Activated naive CD8-positive, alpha-beta T cell treated with anti-CD3 and anti-CD28 coated beads, Interleukin-2, amount 50 U/mL, for 16 hours (primary cell): ENCODE measurements at places on chromosomes 3 and 15.
A peak's percentile ranks its signal among the peaks of the same experiment; 100 is the strongest.

DNA sequence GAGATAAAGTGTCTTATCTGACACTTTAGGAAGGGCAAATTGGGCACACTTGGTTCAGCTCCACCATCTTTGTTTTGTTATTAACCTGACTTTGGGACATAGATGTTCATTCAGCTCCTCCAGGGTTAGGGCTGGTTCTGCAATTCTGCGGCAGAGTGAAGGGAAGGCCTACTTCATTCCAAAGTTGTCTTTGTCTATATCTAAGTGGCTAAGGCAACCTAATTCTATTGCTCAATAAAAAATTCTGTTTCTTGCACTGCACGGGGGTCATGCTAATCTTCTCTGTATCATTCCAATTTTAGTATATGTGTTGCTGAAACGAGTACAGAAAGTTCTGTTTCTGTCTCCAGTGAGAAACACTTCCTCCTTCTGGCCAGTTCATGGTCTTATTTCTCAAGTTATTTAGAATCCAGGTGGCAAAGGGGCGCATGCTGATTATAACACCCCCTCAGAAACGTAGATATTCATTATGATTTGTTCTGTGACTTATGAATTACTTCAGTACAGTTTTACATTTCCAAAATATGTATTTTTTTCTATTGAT is 53.5 kb downstream of the PFN2 start:
- no peak for DNase-seq

- DNase-seq, result no peak
Measured at GRCh38 chr15:45253330-45253729, 1.3 kb downstream of the SLC28A2 start.

DNA sequence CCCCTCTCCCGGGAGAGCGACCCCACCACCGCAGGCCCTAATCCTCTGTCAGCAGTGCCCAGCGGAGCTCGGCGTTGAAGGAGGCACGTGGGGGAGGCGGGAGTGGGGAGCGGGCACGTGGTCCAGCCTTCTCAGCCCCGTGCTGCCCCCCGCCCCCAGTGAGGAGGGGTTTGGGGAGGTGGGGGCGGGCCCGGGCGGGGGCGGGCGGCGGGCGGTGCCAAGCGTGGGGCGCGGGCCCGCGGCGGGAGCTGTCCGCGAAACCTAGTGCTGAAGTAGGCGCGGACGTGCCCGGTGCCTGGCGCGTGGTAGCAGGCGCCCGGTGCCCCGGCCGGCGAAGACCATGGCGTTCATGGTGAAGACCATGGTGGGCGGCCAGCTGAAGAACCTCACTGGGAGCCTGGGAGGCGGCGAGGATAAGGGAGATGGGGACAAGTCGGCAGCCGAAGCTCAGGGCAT is at the start of gene CPLX3:
Gene CPLX3 (plus strand): TSS at position 264 of the 456 bp plus-strand sequence. CDS start 77 bp downstream, at position 341.
- DNase-seq, result no peak

GRCh38 chr3:32148351-32148750 is 41.9 kb downstream of the GPD1L start:
- DNase-seq, result no peak

DNA sequence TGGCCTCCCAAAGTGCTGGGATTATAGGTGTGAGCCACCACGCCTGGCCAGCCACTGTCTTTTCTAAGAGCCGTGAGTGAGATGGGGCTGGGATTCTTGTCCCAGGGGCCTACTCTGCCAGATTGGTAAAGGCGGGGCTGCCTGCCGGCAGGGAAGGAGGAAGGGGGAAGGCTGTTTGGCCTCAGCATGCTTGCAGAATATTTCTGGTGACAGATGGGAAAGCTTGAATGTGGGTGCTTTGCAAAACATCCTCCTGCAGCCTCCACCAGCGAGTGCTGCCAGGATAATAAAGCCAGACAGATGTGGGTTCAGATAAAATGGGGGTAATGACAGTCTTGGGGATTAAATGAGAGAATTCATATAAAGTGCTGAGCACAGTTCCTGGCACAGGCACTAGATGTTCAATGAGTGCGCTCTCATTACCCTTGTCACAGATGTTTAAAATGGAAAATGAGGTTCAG is 19.8 kb upstream of the ACOX2 start:
- DNase-seq, result no peak

- no peak for DNase-seq
Measured at GRCh38 chr15:74343127-74343796, 24.2 kb downstream of the CYP11A1 start.

GRCh38 chr3:131883086-131883485 is 151.7 kb downstream of the CPNE4 start:
- DNase-seq, result no peak

DNA sequence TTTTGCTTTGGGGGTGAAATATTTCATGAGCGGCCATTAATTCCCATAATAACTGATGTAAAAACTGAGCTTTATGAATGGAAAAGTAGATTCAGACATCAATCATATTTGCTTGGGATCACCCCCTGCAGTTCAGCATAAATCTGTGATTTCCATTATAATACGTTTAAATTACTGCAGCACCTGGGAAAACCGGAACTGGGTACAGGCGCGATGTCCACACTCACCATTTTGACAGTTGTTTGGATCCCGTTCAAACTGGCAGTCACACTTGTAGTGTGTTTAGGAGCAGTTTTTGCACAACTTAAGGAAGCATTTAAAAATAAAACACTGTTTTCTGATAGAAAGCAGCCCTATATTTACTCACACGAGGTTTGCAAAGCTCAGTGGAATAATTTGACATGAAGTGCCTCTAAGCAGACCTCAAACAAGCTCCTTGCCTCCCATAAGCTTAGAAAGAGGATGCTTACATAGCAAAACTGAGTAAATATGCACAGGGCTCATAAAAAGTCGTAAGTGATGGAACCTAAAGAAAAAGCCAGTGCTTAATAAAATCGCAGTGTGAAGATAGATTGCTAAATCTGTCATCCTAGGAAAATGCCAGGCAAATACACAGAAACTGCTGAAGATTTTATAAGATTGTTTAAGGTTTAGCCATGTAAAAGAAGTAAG is 377.6 kb downstream of the PTPRG start:
- DNase-seq, result no peak

GRCh38 chr3:193847402-193847801 is 254.4 kb downstream of the OPA1 start:
- no peak for DNase-seq

DNA sequence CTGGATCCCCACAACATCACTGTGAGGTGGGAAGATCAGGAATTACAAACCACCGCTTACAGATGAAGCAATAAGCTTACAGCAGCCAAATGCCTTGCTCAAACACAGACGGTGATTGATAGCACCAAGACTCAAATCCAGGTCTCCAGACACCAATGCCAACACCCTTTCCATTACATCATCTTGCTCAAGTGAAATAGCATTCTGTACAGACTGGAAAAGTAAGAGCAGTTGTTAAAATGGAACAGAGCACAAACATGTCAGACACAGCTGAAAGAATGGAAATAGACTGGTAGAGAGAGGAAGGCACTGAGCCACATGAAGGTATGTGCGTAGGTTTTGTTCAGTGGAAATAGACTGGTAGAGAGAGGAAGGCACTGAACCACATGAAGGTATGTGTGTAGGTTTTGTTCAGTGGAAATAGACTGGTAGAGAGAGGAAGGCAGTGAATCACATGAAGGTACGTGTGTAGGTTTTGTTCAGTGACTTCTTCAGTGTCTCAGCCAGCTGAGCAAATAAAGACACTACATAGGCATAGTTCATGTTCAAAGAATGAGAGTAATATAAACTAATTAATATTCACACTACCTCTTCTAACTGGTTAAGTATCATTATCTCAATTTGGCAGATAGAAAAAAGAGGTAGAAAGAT is 15.6 kb downstream of the CLDN1 start:
- DNase-seq, result peak; percentile 6

GRCh38 chr3:180855364-180855763 is 57.1 kb upstream of the FXR1 start:
- DNase-seq, result no peak

- no peak for DNase-seq
Measured at GRCh38 chr3:186772281-186772694, 11.1 kb upstream of the EIF4A2 start.

DNA sequence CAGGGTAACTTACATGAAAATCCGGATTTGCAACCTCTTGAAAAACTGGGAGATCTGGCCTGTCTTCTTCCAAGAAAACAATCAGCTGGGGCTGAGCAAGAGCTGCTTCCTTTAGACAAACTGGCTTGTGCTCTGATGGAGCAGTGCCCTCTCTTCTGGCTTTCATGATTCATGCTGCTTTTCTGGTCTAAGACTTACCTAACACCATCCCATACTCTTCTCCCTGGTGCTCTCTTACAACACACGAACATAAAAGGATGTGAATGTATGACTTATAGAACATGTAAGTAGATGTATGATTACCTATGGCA is 9.9 kb downstream of the TJP1 start:
- DNase-seq, result no peak

DNA sequence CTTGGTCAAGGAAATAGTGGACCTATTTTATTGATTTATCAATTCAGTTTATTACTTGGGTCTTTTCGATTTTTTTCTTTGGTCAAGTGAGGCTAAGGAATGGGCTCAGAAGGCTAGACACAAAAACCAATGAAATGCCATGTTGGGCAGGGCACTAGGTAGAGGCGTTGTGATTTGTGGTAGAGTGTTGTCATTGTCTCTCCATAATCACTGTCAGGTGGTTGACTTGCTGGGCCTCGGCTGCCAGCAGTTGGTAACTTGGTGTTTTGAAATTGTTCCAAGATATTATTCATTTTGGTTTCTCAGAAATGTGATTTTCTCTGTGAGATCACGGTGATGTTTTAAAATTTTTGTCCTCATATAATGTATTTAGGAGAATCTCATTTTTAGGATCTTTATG is 173.6 kb downstream of the KLHL25 start:
- DNase-seq, result no peak

- DNase-seq, result no peak
Measured at GRCh38 chr3:54476891-54477290, 354.5 kb downstream of the CACNA2D3 start.

DNA sequence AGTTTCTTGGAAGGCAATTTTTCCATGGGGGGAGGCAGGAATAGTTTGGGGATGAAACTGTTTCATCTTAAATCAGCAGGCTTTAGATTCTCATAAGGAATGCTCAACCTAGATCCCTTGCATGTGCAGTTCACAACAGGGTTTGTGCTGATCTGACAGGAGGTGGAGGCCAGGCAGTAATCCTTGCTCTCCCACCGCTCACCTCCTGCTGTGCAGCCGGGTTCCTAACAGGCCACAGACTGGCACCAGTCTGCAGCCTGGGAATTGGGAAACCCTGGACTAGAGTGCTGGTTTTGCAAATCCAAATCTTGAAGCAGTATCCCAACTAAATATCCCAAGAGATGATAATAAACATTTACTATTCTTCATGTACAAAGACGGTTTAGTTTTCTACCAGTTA is 256.3 kb upstream of the TMCO5A start:
- no peak for DNase-seq

GRCh38 chr3:55480911-55481743 is 6.0 kb downstream of the WNT5A start:
- no peak for DNase-seq

DNA sequence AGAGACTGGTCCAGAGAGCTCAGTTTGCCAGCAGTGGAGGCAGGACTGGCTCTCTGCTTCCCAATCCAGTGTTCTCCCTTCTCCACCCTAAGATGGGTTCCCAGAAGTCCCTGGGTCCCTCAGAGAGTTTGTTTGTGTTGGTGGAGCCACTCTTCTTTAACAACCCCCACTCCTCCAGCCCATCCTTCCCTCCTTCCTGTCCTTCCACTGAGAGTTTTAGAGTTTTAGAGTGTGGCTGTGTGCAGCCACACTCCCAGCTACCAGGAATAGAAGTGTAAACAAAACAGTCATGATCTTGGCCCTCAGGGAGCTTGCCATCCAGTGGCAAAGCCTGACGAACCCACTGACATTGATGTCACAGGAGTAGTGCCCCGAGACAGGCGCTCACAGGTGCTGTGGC is 12.5 kb upstream of the FBLN2 start:
- DNase-seq, result no peak

GRCh38 chr3:78338405-78338804 is 1298.5 kb downstream of the ROBO2 start:
- no peak for DNase-seq

GRCh38 chr3:177238686-177239216 is 41.5 kb upstream of the TBL1XR1 start:
- DNase-seq, result no peak

DNA sequence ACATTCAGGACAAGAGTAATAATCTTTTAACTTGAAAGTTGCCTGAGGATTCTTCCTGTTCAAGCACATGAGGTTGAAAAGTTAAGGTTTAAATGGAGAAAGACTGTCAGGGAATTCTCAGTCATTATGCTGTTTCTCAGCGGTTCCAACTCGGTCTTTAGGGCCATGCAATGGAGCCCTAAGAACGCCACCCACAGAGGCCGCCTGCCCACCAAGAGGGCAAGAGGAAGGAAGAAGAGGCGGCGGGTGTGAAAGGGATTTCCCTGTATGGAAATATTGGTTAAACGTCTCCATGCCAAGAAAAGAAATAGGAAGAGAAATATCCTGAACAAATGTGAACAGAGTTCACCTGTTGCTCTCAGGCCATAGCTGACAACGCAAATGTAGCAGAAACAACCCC is 234.4 kb downstream of the OCA2 start:
- no peak for DNase-seq

- no peak for DNase-seq
Measured at GRCh38 chr15:96075895-96076294, 254.6 kb upstream of the NR2F2 start.

GRCh38 chr15:72285927-72286516 is 13.7 kb upstream of the PARP6 start:
- peak; percentile 25 for DNase-seq

GRCh38 chr15:76994496-76994895 is 430 bp upstream of the PSTPIP1 start:
- DNase-seq, result no peak

DNA sequence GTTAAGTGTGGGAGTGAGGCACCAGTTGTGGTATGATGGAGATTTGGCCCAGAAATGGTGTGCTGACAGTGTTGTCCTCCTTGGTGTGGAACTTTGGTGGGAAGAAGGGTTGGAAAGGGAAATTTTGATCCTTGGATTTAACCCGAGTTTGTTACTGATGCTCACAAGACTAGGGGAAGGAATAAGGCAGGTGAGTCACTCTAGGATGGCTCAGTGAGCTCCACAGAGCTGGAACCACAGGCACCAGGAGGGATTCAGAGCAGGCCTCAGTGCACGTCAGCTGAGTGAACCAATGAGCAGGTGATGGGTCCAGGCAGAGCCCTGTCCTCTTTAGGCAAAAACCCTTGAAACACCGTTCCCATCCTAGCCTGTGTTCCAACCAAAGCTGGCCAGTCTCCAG is 11.4 kb downstream of the CHRD start:
- DNase-seq, result no peak
